ENCODE measurements at places on chromosomes 5 and 9. TPM values are rescaled to one million over a fixed set of nuclear protein-coding genes. Genes with fewer than 3 reads are reported as not detected.

DNA sequence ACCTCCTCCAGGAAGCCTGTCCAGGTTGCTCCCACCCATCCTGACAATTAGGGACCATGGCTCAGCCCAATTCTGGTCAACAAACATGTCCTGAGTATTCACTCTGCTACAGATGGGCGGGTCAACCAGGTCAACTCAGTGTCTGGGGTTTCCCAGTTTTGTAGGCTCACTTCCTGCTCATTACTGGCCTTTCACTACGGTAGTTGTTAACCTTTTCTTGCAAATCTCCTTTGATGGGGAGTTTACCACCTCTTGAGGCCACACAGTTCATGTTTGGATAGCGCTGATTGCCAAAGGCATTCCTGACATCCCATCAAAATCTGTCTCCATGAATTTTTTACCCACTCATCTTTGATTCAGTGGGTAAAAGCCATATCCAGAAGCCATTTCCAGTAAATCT is 13.8 kb downstream of the TMEM8B start:
- DNase-seq, result no peak

- DNase-seq, result no peak
These were observed 21.9 kb downstream of the DEPDC1B start for GRCh38 chr5:60677850-60678664.

- DNase-seq, result no peak
These were observed 27.9 kb upstream of the ITGA2 start for GRCh38 chr5:52961274-52961681.

Gene AJM1
- total RNA-seq, result 7.1 TPM

Gene CHSY3
- 1.4 TPM for total RNA-seq
